Activated naive CD4-positive, alpha-beta T cell (primary cell): ENCODE measurements at places on chromosomes 1 and 21.

- DNase-seq = no peak
Observed at GRCh38 chr1:245716561-245716960, 561.8 kb downstream of the KIF26B start.

- no peak for DNase-seq
Observed at GRCh38 chr21:14120091-14120734, 90.5 kb downstream of the LIPI start.

DNA sequence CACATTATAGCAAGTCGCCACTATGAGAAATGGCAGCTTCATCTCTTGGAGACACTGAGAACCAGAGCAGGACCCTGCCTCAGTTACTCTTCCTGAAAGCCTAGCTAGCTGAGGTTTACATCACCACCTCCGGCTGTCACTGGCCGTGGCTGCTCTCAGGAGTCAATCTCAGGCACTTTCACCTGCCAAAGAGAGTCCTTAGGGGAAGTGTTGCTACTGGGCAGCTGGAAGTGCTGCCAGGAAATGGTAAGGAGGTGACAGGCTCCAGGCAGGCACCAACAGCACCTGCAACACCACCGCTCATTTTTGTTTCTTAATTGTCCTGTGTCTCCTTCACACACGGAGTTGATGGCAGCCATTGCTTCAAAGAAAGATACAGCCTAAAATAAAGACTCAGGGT is 92.5 kb downstream of the DSCAM start:
- no peak for DNase-seq

GRCh38 chr1:115040501-115040900 is 10.9 kb downstream of the TSHB start:
- DNase-seq = no peak

DNA sequence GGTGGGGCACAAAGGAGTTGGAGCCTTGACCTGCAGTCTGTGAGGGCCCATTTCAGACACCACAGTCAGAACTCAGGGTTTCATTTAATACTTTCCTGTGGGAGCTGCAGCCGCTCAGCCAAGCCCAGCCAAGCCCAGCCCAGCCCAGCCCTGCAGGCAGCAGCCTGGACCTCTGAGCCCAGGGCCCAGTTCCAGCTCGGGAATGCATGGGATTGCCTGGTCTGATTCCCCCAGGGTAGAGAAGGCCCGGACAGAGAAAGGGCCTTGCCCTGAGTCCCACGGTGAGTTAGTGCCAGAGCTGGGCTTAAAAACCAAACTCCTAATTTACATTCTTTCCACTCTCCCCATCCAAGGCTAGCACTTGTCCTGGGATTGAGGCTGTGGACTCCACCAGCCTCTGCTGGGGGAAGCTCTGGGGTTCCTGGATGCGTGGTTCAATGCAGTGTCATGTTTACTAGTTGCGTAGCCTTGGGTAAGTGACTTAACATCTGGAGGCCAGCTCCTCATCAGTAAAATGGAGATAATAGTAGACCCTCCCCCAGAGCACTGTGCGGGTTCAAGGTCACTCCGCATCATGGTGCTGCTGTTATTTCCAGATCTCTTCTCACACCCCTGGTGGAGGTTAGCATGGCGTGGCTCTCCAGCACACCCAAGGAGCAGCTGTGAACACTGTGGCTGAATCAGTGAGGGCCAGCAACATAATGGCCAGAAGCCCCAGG is 29.2 kb upstream of the PKP1 start:
- no peak for DNase-seq

DNA sequence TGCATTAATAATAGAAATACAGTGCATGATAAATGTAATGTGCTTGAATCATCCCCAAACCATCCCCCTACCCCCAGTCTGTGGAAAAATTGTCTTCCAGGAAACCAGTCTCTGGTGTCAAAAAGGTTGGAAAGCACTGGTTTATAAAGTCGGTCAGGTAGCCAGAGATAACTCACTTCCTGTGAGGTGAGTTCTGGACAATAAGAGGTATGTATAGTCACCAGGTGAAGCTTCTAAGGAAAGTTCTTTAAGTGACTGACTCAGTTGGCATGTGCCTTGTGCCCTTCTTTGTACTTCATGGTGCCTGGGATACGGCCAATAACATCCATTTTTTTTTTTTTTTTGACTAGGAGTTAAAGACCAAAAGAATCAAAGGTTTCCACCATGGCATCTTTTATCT is 103.7 kb downstream of the GPATCH2 start:
- DNase-seq = no peak

DNA sequence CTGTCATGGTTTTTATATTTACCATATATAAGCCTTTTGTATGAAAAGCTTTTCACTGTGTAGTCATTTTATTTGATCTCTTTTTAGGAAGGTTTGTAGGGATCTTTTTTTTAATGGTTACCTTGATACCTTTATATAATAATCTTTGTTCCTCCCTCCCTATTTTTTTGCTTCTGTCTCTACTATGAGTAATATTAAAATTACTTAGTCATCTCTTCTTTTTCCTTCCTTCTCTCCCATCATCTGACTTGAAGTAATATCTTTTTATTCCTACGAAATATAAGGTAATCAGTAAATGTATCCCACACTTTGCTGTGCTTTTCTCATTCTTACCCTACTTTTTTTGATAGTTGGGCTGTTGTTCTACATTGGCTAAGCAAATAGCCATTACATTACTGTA is 161.4 kb downstream of the MAGI3 start:
- no peak for DNase-seq

DNA sequence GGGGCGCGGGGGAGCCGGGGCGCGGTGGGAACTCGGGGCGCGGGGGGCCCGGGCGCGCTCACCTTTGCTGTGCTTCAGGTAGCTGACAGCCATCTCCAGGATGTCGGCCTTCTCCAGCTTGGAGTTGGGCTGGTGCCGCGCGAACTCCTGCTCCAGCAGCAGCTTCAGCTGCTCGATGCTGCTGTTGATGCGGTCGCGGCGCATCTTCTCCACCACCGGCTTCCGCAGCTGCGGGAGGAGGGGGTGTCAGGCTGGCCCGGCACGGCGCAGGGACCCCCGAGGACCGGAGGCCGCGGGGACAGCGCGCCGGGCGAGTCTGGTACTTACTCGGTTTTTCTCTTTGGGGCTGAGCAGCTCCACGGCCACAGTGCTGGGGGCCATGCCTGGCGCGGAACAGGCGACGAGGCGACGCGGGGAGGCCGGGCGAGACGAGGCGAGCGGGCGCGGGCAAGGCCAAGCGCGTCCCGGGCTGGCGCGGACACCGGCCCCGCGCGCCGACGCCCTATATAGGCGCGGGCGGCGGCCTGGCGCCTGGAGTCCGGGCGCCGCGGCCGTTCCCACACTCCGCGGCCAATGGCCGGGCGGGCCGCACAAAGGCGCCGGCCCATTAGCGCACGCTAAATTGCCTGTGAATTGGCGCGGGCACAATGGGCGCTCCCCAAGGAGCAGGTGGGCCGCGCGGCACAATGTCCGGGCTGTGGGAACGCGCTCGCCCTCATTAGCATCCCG is at the start of gene HES5:
Gene HES5, minus strand, starts transcription at position 480 of the 729 bp plus-strand sequence. Its CDS starts 99 bp downstream, at position 381.
- no peak for DNase-seq

- DNase-seq = no peak
Observed at GRCh38 chr1:60073605-60074278, at the start of gene C1orf87. C1orf87 (minus strand) TSS chr1:60073770; CDS start chr1:60072643, 1,127 bp downstream.

- no peak for DNase-seq
Observed at GRCh38 chr1:208061632-208062031, 150.7 kb upstream of the CD34 start.

DNA sequence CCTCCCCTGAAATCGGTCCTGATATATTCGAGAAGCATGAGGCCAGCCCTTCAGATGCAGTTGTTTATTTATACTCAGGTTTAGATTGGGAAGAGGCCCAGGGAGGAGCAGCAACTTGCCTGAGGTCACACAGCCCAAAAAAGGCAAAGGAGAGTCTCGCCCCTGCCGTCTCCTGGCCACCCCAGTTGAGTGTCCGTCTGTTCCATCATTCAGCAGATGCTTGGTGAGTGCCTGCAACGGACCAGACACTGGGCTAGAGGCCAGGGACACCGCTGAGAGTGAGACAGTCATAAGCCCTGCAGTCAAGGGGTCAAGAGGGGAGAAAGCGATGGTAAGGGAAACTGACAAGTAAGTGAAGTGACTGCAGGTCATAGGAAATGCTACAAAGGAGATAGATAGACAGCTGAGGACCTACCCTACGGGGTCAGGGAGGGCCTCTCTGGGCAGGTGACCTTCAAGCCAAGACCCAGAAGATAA is 15.4 kb upstream of the SELENON start:
- DNase-seq = no peak

DNA sequence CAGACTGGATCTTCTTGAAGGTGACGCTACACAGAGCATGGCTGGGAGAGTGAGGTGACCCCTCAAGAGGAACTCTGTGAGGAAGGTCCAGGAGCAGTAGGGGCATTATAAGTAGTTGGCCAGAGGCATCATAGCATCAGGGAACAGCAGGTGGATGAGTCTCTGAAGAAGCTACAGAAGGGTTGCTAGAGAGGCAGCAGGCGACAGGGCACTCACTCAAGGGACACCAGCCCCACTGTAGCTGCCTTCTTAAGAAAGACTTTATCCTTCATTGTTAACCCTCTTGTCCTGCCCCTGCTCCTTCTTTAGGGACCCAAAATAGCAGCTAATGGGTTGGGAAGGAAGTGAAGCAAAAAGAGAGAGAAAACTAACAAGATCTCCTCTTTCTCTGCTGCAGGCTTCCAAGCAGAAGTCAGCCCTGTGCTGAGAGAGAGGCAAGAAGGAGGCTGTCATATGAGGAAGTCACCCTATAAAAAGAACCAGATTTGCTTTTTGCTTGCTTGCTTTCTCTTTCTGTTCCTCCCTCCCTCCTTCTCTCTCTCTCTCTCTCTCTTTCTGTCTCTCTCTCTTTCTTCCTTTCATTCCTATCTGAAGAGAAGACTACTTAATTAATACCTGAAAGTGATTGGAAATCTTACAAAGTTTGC is 7.7 kb upstream of the CD5L start:
- DNase-seq = no peak

DNA sequence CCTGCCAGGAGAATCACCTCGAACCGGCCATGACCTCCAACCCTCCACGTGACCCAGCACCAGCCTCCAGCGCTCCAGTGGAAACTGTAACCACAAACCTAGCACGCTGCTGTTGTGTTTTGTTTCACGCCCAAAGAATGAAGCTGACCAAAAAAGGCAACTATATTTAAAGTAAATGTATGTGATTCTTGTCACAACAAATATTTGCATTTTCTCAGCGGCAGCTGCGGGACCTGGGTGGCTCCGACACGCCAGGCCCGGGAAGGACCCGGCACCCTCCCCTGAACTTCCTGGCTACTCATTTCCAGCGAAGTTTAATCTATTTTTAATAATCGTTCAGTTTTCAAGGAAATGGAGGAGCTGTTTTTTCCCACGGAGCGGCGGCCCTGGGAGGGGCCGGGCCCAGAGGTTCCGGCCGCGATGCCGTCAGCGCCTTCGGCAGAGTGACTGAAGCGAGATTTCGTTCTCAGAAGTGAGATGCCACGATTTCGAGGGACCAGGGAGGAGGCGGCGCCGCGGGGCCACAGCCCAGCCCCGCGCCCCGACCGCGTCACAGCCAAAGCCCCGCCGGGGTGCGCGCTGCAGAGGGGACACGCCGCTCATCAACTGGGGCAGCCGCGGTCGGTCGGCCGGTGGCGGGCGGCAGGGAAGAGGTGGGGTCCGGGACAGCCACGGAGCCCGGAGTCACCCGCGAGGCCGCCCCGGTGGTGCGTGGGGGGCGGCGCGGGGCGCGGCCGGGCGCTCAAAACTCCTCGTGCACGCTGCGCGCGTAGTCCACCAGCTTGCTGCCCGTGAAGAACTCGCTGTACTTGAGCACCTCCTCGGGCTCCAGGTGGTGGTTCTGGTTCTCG is 3.0 kb upstream of the TNFRSF4 start:
- no peak for DNase-seq

- DNase-seq = no peak
Observed at GRCh38 chr1:36913484-36914060, 120.7 kb downstream of the GRIK3 start.

GRCh38 chr1:109214695-109215623 is 1.2 kb downstream of the SARS1 start:
- no peak for DNase-seq

GRCh38 chr1:95558791-95559190 is 324.8 kb downstream of the RWDD3 start:
- no peak for DNase-seq

DNA sequence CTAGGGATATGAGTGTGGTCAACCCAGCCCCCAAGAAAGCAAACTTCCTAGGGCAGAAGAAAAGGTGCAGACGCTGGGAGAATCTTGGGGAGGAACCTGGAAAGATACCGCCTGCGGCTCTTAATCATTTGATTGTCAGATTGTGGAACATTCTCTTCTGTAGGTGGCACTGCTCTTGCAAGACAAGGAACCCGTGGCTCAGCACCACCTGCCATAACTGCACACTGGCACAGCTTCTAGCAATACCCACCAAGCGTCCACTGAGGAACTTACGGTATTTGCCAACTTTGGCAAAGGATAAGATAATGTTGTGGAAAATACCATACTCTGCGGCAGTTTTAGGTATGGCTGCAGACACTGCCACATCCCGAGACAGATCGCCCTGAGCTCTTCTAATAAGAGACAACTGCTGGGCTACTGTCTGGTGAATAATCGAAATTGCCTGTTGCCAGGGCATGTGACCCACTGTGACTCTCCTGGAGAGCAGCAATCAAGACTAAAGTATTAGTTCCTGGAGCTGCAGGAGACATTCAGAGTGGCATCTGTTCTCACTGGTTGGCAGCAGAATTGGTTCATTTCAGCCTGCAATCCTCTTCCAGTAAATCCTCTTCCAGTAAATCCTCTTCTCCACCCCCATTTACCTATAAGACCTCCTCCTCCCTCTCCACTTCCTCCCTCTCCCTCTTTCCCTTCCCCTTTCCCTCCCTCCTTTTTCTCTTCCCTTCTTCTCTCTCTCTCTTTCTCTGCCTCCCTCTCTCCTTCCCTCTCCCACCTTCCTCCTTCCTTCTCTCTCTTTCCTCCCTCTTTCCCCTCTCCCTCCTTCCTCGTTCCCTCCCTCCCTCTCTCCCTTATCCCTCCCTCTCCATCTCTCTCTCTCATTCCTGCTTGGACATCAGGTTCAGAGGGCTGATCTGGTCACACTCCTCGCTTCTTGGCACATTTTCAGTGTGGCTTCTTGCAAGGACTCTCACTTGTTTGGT is 49.7 kb upstream of the B3GALT5 start:
- DNase-seq = no peak

DNA sequence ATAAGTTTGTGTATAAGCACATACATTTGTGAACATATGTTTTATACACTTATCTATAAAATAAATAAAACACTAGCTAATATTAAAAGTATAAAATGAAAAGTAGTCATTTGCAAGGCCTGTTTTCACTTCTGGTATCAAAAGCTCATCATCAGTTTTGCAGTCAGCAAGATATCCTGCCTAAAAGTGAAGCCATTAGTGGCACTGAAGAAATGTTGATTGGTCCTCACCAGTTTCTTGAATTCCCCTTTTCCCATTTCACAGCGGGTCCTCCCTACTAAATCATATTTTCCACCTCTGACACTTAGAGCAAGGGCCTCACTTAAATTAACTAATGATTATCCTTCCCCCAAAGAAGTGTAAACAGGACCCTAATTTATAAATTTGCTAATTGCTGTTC is 6.7 kb downstream of the TBX15 start:
- no peak for DNase-seq

GRCh38 chr1:172141341-172141881 is 279.1 kb upstream of the C1orf105 start:
- DNase-seq = no peak
